ENCODE measurements at places on chromosomes 11 and 22.
A peak's percentile ranks its signal among the peaks of the same experiment; 100 is the strongest.

GRCh38 chr11:60658409-60658808 is 41.0 kb upstream of the MS4A8 start:
- DNase-seq, result no peak

DNA sequence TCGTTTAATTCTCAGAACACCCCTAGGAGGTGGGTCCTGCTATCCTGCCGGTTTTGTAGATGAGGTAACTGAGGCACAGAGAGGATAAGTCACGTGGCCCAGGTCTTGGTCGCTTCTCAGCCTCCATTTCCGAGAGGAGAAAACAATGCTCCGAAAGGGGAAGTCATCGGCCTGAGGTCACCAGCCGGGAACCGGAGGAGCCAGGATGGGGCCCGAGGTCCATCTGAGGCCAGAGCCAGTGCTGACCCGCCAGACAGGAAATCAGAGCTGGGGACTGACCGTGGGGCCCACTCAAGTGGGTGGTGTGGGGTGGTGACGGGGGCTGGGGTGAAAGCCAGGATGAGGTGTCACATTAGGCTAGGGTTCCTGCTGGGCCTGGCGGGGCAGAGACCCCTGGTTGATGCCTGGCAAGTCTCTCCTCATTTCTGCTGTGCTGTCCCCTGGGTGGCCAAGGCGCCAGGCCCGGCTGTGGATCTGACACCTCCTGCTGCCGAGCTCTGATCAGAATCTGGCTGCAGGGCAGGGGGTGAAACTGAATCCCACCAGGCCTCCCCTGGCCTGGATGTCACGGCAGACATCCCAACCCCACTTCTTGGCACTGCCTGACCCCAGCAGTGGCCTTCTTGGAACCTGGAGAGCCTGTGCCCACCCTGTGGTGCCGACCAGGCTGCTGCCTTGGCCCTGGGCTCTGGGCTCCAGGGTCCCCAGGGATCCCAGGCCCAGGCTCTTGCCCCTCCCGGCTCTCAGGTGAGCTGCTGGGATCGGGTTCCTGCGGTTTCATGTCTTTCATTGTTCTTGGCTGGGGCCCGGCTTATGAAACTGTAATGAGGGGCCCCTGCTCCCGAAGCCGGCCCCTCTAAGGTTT is 12.0 kb downstream of the TRIOBP start:
- DNase-seq, result no peak

DNA sequence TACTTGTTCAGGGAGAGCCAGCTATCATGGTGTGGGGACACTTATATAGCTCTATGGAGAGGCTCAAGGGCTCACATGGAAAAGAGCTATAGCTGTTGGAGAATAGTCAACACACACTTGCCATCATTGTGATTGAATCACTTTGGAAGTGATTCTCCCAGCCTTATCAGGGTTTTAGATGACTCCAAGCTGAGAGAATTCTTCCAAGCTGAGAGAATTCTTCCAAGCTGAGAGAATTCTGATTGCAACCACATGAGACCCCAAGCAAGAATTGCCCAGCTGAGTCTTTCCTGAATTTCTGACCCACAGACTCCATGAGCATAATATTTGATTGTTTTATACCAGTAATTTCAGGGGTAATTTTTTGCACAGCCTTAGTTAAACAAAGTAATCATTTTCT is 1318.3 kb upstream of the RAG2 start:
- no peak for DNase-seq

DNA sequence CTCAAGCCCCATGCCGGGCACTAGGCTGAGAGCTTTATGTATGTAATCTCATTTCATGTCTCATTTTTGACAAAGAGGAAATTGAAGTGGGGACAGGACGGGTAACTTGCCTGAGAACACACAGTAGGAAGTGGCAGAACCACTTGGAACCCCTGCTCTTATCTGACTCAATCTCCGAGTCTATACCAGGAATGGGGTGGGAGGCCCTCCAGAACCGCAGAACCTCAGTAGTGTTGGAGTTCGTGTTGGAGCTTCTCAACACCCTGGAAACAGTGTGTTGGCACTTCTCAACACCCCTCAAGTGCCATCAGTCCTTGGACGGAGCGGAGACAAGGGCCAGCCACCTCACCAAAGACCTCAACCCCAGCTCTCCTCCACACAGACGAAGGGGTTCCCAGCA is 38.8 kb upstream of the POLA2 start:
- no peak for DNase-seq

GRCh38 chr22:42324566-42324965 is 54.1 kb upstream of the TCF20 start:
- DNase-seq, result no peak

DNA sequence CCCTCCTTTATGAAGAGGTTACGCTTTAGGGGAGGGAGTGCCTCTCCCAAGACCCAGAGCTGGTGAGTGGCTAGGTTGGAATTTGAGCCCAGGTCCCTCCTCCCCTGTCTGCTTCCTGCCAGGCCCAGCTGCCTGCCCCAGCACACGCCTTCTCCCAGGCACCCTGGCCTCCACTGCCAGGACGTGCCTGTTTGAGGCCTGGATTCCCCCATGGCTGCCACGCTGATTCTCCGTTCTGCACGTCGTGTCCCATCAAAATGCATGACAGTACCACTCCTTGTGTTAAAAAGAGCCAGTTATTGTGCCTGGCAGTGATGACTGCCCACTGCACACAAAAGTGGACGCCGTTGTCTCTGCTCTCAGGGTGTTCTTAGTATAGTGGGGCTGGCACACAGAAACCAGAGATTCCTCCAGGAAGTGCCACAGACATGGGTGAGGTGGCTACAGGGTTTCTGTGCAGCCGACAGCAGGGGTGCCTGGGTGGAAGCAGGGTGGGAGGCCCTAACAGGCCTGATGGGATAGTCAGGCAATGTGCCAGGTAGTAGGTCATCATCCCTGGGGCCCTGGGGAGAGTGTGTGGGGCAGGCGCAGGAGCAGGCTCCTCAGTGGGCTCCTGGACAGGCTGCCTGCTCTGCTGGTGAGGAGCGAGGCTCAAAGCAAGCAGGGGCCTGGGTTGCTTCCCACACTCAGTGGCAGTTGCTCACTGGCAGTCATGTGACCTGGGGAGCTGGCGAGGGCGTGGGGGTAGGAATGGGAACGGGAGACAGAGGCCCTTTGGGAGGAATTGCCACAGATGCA is 24.2 kb downstream of the MED15 start:
- peak; percentile 66 for DNase-seq

GRCh38 chr22:25669253-25670069 is 72.5 kb upstream of the MYO18B start:
- no peak for DNase-seq

DNA sequence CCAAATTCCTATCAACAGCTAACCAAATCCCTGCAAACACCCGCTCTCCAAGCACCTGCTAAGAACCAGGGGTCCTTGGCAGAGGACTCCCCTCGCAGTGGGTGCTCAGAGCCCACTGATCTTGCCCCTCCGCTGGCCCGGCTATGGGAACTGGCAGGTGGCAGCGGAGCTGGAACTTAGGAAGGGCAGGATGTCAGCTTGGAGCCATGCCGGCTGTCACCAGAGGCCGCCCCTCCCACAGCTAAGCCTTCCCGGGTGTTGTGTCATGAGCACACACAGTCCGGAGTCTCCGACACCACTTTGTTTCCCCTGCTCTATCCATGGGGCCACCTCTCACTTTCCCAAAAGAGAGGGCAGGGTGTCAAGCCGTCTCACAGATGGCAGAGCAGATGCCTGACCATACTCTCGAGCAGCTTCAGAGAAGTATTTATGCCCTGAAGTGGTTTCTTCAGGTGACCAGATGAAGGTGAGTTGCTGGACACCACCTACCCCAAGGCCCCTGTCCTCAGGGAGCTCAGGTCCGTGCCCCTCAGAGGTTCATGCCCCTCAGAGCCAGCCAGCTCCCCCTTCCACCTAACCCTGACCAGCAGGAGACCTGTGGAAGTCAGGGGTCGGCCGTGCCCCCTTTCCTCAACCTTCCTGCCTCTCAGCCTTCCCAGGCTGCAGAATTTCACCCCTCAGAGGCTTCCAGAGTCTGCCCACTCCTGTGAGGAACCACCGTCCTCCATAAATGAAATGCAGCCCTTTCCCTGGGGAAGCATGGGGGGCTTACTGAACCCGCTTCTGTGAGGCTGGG is 545.7 kb upstream of the B3GAT1 start:
- peak; percentile 53 for DNase-seq

DNA sequence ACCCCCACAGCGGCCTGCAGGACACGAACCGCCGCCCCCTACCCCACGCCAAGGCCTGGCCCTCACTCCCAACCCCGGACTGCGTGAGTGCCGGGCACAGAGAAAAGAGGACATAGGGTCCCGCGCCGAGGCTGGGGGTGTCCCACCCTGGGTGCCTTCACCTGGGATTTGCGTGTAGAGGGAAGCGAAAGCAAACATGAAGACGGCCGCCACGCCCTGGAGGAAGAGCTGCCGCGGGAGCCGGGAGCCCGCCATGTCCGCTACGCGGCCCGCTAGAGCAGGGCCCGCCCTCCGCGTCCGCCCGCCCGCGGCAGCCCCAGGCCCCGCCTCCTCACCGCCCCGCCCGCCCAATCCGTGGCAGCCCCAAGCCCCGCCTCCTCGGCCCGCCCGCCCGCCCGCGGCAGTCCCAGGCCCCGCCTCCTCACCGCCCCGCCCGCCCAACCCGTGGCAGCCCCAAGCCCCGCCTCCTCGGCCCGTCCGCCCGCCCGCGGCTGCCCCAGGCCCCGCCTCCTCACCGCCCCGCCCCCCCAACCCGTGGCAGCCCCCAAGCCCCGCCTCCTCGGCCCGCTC is at the start of gene LMF2:
Gene LMF2, minus strand, starts transcription at position 282 of the 570 bp plus-strand sequence. Its CDS starts 27 bp downstream, at position 255.
- peak; percentile 98 for DNase-seq

DNA sequence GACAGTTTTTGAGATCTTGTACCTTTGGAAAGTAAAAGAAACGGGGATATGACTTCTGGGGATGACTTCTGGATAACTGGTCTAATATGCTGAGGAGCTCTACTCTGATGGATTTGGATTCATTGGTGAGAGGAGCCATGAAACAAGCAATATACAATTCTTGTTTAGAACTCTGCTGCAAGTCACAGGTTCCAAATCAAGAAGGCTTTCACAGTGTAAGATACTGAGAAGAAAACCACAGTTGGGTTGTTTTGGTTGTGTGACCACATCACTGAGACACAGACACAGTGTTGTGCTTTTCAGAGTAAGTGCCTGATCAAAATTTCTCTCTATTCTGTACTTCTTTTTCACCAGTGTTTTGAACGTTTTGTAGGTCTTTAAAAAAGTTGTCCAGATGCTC is 13.1 kb upstream of the UCP2 start:
- no peak for DNase-seq

GRCh38 chr11:120565466-120566155 is 54.1 kb downstream of the GRIK4 start:
- DNase-seq, result no peak

GRCh38 chr11:63212742-63213141 is 30.7 kb downstream of the SLC22A25 start:
- no peak for DNase-seq

GRCh38 chr11:119110439-119110838 is 3.3 kb downstream of the C2CD2L start:
- no peak for DNase-seq

GRCh38 chr11:128886406-128887124 is 4.6 kb upstream of the KCNJ5 start:
- DNase-seq, result peak; percentile 66

GRCh38 chr11:71934213-71934612 is 5.4 kb downstream of the RNF121 start:
- no peak for DNase-seq

DNA sequence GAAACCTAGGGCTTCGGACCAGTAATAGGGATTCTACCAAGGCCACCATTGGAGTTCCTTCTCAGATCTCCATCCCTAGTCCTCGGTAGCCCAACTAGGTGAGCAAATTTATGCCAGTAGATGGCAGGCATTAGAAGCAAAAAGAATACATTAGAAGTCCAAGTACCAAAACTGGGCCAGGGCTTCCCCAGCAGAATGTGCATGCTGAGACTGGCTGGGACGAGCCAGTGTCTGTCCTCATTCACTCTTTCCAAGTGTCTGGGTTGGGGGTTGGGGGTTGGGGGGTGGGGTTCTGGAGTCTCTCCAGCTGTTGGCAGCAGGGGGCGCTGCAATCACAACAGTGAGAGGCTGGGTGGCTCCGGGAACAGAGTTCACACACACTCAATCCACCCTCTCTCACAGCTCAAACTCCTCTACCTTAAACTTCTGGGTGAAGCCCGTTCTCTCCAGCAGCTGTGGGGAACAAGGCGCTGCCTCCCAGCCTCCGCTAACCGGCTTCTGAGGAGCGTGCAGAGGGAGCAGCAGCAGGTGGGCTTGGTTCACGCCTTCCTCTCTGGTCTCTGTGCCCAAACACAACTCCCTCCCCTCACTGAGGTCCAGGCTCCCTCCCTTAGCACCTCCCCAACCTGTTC is 57.5 kb downstream of the BTG4 start:
- DNase-seq, result no peak

DNA sequence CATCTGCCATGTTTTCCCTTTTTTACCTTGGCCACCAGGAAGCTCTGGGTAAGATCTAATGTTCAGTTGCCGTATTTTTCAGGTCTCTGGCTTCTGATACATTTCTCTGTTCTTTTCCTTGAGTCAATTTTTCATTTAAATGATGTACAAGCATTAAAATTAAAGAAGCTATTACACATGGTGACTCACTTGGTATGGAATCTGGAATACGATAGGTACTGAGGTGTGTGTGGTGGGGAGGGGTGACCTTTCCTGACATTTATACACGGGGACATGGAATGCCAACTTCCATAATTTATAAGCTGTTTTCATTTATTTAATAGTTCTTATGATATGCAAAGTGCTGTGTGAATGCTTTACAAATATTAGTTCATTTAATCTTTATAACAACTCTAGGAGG is 47.8 kb upstream of the ALX4 start:
- DNase-seq, result no peak

GRCh38 chr22:28911777-28912669 is 28.7 kb downstream of the ZNRF3 start:
- DNase-seq, result no peak

DNA sequence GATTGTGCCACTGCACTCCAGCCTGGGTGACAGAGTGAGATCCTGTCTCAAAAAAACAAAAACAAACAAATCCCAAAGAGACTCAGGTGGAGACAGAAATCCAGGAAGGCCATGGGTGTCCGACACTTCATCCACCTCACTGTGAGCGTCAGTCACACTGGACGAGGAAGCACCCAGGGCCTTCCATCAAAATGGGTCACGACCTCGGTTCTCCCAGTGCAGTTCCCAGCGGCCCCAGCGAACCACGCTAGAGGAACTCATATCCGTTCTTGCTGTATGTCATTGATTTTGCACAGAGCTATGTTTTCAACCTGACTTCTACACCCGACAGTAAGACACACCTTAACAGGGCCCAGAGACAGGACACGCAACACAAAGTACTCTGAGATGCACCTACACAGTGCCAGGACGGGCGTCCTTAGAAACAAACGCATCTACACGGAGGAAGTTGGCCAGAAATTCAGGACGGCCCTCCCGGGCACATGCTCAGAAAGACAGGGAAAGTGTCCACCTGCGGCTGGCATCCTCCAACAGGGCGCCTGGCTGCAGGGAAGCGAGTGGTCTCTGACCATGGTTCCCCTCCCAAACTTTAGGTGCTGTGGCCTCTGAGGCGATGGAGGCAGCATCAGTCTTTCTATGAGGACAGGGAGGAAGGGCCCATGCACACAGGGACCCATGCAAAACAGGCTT is 410.5 kb downstream of the CTTN start:
- no peak for DNase-seq

All from kidney (tissue), 22 donors.